Left cardiac atrium (tissue), 4 donors: ENCODE measurements at places on chromosomes 11 and 22. TPM values are rescaled to one million over a fixed set of nuclear protein-coding genes. Genes with fewer than 3 reads are reported as not detected.

The RIMBP3C gene
- total RNA-seq, result 0.21 TPM

The NXPE1 gene
- total RNA-seq, result not detected

The APOL1 gene
- total RNA-seq, result 40.7 TPM

The OR4A47 gene
- total RNA-seq, result not detected

The SYCE3 gene
- total RNA-seq, result not detected

The ALKBH8 gene
- total RNA-seq, result 6.5 TPM

The CCDC188 gene
- 0.62 TPM for total RNA-seq

The CRYBB3 gene
- not detected for total RNA-seq

DNA sequence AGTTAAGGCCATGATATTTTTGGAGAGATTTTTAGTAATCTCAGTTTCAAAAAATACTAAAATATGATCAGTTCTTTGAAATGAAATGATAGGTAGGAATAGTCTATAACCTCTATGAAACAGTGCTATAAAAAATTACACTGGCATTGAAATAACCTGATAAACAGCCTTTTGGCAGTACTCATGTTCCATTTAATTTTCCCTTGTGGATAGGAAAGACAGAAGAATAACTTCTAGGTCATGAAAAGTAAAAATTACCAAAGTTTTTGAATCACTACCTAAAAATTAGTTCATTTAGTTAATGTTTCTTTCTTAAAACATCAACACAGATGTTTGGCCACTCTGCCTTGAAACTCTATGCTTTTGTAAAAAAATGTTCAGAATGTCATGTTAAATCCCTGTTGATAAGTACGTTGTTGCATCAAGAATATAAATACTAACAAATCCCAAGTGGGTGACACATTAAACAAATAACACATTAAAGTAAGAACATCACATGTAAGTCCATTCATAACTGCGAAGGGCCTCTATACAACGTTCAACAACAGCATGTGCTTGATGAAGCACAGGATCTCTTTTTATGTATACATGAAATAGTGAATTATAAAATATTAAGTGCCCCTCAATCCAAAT lies 290.2 kb downstream of the SWAP70 start:
- DNase-seq, result no peak

DNA sequence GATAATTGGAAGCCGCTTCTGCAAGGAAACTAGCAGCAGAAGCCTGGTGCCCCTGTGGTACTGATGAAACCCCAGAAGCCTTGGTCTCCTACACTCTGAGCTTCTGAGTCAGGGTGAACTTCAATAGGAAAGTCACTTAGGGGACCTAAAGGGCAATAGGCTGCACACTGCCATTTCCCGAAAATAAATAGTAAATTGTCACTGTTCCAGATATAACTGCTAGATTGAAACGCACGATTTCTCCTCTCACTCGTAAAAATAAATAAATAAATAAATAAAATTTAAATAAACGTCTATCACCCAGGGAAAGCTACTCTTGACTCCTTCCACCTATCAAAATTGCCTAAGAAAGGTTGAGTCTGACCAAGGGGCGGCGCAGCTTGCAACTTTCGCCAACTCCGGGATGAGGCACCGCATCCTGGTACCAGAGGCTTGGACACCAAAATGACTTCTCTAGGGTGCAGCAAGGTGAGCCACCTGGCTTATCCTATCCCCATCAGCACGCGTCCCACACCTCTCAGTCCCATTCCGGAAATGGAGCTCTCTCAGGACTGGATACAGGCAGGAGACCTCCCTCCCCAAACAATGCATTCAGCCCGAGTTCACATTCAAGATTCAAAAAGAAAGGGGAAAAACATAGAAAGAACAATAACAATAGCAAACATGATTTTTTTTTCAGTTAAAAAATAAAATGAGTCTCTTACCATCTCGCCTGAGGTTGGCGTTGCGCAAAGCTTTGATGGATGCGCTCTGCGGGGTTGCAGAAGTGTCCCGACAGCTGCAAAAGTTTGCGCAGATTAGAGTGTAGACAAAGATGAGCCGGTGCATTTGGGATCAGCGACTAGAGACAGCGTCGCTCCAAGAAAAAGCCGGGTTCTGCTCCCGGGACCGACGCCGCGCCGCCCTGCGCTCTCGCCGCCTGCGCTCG lies 583 bp downstream of the PDGFD start:
- DNase-seq, result peak; percentile 32

GRCh38 chr11:64355078-64355940 lies 3.7 kb upstream of the RPS6KA4 start:
- peak; percentile 87 for DNase-seq

DNA sequence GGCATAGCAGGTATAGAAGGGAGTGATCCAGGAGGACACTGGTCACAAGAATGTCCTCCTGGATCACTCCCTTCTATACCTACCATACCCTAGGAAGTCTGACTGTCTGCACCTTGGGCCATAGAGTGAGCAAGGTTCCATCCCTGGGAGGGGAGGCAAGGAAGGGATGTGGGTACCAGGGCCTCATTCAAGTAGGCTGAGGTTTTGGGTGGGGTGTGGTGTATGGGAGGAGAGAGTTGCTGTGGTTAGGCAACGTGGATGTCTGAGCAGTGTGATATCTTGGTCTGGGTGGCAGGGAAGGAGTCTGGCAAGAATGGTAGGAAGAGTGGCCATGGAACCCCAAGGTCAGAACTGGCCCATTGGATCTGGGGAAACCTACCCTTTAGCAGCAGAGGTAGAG lies 13.2 kb downstream of the PPFIBP2 start:
- no peak for DNase-seq

- DNase-seq, result no peak
These were observed at the start of gene OMP for GRCh38 chr11:77102246-77103210. Gene OMP (plus strand): TSS chr11:77102840. CDS start chr11:77102840, 0 bp downstream.

DNA sequence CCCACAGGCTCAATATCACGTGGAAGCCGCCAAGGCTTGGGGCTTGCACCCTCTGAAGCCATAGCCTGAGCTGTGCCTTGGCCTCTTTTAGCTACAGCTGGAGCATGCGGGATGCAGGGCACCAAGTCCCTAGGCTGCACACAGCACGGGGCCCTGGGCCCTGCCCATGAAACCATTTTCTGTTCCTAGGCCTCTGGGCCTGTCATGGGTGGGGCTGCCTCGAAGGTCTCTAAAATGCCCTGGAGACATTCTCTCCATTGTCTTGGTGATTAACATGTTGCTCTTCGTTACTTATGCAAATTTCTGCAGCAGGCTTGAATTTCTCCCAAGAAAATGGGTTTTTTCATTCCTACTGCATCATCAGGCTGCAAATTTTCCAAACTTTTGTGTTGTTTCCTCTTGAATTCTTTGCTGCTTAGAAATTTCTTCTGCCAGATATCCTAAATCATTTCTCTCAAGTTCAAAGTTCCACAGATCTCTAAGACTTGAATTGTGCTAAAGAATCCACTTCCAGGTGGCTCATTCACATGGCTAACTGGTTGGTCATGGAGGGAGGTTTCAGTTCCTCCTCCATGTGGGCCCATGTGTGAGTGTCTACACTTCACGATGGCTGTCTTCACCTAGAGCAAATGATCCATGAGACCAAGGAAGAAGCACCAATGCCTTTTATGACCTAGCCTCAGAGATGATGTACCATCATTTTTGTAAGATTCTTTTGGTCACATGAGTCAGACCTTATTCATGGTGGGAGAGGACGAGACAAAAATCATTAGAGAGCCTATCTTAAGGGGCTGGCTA lies 7.4 kb upstream of the CREBZF start:
- DNase-seq, result no peak

DNA sequence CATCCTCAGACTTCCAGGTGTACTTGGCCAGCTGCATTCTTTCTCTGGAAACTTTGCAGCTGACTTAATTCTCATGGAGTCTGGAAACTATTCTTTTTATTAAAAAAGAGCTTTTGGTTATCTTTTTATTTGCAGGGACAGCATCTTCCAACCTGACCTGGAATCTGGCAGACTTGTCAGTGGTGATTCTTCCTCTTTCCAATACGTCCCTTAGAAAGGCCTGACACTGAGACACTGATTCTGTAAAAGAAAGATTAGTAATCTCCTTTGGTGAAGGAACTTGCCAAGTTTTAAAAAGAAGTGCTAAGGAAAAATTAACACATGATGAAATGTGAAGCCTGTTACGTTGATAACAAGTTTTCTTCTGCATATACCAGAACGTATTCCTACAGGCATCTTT lies 440.9 kb upstream of the RAG2 start:
- DNase-seq, result no peak

- DNase-seq, result no peak
These were observed 13.0 kb upstream of the EIF3D start for GRCh38 chr22:36541831-36542411.

GRCh38 chr11:46999217-46999616 lies 62.7 kb downstream of the CSTPP1 start:
- DNase-seq, result no peak

- DNase-seq, result peak; percentile 54
These were observed 13.4 kb upstream of the P2RY2 start for GRCh38 chr11:73204711-73205121.

GRCh38 chr11:86629045-86629706 lies 43.2 kb downstream of the ME3 start:
- DNase-seq, result no peak

- no peak for DNase-seq
These were observed 4.9 kb downstream of the ZDHHC8 start for GRCh38 chr22:20136603-20136873.

DNA sequence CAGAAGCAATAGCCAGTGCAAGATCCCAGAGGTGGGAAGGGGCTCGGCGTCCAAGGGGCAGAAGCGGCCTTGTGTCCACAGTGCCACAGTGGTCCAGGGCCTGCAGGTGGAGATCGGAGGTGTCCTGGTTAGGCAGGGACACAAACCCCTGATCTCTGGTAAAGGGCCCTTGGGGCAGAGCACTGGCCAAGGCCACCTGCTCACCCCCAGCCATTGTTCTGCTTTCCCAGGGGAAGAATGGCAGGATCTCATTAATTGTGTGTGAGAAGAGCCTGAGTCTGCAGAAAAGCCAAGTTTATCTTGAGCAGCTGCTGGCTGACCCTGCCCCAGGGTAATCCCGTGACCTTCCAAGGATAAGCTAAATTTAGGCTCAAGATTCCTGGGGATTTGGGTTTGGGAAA lies 3.1 kb upstream of the CLDN5 start:
- no peak for DNase-seq

GRCh38 chr22:39367035-39367434 lies 17.2 kb downstream of the SYNGR1 start:
- DNase-seq, result no peak

GRCh38 chr11:67639438-67639859 lies at the start of gene TBX10:
Gene TBX10 (minus strand): TSS chr11:67639763. CDS start chr11:67639472, 291 bp downstream.
- no peak for DNase-seq

- peak; percentile 86 for DNase-seq
These were observed 12.7 kb upstream of the CYP2R1 start for GRCh38 chr11:14904745-14905103.

DNA sequence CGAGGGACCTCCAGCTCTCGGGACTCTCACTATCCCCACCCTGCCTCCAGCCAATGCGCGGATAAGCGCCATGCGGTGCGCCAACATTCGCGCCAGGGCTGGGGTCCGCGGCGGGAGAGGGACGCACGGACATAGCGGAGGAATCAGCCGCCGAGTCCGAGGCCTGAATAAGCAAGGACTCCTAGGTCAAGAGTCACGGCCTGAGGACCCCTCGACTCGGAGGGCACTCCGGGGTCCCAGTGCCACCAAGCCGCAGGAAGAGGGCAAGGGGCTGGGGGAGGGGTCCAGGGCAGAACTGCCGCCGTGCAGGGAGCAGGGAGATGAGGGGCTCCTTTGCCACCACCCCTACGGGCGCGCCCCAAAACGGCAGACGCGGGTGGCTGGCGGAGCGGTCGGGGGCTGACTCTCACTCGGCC lies 552 bp downstream of the DSCAML1 start:
- DNase-seq, result no peak

DNA sequence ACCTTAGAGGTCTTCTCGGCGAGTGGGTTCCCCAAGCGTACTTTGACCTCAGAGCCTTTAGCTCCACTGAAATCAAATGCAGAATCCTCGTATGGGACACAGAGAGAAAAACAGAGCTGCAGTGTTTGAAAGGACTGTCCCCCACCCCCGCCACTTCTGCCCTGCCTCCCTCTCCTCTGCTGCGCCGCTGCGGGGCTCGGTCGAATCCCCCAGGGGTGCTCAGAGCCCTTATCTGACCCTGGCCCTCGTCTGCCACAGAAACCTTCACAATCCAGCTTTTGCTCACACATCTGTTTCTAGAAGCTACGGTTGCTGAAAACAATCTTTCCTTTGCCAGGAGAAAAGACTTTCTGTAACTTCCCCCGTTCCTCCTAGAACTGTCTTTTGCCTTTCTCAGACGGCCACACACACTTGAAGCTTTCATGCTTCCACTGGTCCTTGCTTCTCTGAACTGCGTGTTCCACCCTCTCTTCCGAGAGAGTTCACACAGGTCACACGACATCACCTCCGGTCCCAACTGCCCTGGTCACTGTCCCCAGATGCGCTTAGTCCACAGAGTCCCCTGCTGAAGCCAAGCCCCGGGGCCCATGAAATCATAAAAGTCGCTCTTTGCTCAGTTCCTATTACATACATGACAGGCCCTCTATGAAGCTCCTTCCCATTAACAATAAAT lies 3.7 kb downstream of the SMIM35 start:
- no peak for DNase-seq

- no peak for DNase-seq
These were observed 578.3 kb downstream of the DLG2 start for GRCh38 chr11:85048801-85049200.
